ENCODE measurements at places on chromosomes 1 and 21.
A peak's percentile ranks its signal among the peaks of the same experiment; 100 is the strongest.

DNA sequence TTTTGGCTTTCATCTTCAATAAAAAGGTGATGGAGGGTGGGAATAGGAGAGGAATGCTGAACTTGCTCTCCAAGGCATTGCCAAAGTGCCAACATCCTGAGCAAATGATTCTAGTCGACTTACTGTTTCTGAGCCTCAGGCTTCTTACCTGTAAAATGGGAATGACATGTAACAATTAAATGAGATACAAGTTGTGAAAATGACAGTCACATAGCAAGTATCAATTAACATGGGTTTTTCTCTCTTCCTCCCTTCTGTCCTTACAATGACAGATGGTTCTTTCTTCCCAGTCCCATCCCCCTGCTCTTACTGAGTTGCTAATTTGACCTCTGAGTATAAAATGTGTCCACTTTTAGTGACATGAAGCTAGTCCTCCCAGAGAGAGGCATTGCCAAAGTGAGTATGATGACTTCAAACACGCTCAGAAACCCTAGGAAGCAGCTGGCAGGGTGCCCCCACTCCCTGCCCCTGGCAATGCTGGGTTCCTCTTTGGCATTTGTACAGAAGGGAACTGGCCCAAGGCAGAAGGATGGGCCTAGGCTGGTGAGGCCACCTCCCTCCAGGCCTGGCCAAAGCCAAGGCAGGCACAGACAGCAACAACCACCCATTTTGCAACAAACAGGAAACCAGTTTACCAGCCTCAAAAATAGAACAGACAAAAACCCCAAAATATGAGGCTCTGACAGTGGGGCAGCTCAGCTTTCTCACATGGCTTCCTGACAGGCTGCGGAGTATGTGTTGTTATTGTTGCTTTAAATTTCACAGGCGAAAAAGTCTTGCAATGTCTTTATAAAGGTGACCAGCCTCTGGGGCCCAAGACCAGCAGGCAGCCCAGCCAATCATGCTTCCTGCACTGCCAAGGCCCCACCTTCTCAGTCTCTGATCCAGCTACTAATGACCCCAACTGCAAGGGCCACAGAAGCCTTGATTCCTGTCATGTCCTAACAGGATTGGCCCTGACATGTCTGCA lies 115.9 kb downstream of the HIVEP3 start:
- no peak for DNase-seq

GRCh38 chr1:109499661-109500536 lies 6.0 kb downstream of the CYB561D1 start:
- DNase-seq, result peak; percentile 46

- DNase-seq, result no peak
Measured at GRCh38 chr1:175840787-175841186, 97.4 kb upstream of the TNR start.

- no peak for DNase-seq
Measured at GRCh38 chr1:177067752-177068410, 96.6 kb downstream of the ASTN1 start.

- DNase-seq, result no peak
Measured at GRCh38 chr1:43991200-43991475, 261 bp upstream of the CCDC24 start.

DNA sequence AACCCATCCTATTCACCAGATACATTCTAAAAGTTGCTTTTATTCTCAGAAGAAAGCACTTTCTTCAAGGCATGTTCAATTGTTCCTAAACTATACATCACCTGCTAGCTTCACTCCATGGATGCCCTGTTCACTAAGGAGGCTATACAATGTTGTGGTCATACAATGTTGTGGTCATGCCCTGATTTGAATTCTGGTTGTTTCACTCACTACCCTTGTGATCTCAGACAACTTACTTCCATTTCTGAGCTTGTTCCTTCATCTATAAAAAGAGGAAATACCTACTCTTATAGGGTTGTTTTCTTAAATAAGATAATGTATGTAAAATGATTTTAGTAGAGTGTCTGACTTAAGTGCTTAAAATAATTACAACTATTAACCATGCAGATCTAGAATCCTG lies 19.7 kb downstream of the EDEM3 start:
- no peak for DNase-seq

DNA sequence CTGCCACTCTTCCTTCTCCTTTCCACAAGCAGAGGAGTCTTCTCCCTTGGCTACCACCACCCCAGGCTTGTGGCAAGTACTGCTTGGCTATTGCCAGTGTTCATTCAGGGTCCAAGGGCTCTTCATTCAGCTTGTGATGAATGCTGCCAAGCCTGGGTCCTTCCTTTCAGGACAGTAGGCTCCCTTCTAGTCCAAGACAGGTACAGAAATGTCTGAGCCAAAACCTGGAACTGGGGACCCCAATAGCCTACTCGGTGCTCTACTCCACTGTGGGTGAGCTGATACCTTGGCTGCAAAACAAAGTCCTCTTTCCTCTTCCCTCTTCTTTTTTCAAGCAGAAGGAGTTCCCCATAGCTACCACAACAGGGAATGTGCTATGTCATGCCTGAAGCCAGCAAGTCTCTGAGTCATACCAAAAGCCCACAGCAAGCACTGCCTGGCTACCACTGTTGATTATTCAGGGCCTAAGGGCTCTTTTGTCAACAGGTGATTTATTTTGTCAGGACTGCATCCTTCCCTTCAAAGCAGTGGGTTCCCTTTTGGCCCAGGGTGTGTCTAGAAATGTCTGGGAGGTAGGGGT lies 268.9 kb downstream of the HHAT start:
- peak; percentile 93 for DNase-seq

GRCh38 chr21:24941316-24942185 lies 665.7 kb downstream of the MRPL39 start:
- no peak for DNase-seq

- peak; percentile 20 for DNase-seq
Measured at GRCh38 chr1:209937996-209938959, at the start of gene SYT14. SYT14 (plus strand) TSS chr1:209938217; CDS start chr1:209938265, 48 bp downstream.

DNA sequence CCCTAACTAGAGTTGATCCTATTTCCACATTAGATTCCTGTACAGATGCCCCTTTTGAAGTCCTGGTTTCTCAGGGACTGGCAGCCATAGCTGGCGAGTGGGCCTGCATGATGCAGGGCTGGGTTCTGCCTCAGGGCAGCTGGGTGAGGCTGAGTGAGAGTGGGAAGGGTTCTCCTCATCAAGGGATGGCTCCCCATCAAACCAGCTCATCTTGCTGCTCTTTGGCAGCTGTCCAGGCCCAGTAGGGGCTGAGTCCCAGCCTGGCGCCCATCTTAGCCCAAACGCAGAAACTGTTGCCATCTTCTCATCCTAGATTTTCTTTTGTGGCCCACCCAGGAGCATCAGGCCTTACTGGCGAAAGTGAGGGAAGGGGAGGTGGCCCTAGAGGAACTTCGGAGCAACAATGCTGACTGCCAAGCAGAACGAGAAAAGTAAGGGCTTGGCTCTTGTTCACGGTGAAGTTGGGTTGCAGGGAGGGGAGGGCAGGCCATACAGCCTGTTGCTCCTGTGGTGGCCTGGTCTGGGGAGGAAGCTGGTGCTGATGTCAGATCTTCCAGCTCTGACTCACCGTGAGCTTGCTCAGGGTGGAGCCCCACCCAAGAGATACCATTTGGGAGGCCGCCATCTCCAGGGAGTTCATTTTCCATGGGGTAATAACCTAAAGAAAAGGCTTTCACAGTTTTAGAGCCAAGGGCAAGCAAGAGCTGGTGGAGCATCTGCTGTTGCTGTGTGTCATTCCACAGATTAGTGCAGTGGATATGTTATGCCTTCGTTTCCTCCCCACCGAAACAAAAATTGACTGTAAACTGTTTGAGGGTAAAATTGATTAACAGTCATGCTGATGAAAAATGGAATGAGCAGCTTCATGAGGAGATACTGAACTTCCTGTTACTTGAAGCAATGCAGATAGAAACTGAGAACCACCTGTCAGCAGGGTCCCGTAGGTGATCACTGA lies 34.7 kb downstream of the TUFT1 start:
- DNase-seq, result peak; percentile 52

GRCh38 chr1:202501281-202501680 lies 152.8 kb downstream of the PPP1R12B start:
- peak; percentile 26 for DNase-seq

GRCh38 chr1:193183019-193183627 lies 3.3 kb downstream of the B3GALT2 start:
- peak; percentile 47 for DNase-seq

- no peak for DNase-seq
Measured at GRCh38 chr1:61268546-61269240, 186.3 kb downstream of the NFIA start.

GRCh38 chr1:109498161-109498801 lies 4.4 kb downstream of the CYB561D1 start:
- DNase-seq, result peak; percentile 27

- no peak for DNase-seq
Measured at GRCh38 chr1:238964631-238965030, 421.7 kb upstream of the CHRM3 start.

GRCh38 chr1:42730002-42730401 lies 10.0 kb downstream of the CLDN19 start:
- no peak for DNase-seq

GRCh38 chr1:164515231-164515630 lies 43.8 kb upstream of the PBX1 start:
- no peak for DNase-seq

DNA sequence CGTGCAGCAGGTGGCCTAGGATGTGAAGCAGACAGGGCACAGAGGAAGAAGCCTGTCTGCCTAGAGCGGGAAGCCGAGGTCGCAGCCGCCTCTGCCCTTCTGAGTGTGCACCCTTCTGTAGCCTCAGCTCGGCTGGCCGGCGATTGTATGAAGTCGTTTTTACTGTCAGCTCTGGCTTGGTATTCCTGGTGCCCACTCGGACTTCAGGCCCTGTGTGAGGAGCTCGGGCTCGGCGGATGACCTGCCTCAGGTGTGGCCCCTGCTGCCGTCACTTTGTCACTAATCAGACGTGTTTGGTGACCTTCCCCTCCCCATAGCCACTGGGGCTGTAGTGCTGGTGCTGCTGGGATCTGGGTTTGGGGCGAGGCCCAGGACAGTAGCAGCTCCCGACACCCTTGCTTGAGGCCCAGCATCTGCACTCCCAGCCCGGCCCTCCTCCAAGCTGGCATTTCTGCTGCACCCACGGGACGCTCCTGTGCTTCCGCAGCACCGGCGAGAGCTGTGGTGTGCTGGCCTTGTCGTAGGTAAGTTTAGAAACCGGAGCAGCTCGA lies 18.1 kb downstream of the SLX9 start:
- no peak for DNase-seq

- DNase-seq, result no peak
Measured at GRCh38 chr21:18164483-18164882, 80.2 kb upstream of the CHODL start.

DNA sequence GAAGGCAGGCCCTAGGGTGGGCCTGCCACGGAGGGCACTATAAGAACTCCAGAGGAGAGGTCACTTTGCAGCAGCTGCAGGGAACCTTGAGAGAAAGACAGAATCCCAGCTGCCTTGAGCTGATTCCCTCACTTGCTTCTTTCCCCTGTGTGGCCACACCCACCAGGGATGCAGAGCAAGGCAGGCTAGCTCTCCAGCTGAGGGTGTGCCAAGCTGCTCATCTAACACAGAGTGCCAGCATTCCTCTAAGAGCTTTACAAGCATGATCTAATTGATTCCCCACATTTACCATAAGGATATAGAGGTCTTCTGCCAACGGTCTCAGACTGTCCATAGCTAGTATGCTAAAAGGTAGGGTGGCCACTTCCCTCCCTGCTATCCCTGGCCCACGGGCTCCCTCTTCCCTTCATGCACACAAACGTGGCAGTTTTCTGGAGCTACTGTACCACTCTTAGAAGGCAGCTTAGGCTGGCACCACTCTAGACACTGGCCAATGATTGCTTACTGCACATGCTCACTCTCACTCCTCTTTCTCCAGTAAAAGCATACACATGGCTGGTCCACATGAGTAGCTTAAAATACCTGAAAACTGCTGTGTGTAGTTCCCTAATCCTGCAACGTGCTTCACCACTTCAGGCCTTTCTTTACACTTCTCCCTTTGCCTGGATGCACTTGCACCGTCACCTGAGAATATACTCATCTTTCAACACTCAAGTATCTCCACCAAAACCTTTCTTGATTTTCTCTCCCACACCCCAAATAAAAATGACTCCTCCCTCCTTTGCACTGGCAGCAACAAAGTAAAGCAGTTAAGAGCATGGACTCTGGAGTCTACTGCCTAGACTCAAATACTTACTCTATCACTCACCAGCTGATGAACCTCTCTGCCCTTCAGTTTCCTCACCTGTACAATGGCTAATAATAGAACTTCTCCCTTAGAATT lies 57.7 kb downstream of the DMAP1 start:
- DNase-seq, result no peak

- DNase-seq, result no peak
Measured at GRCh38 chr1:67726224-67726623, 41.2 kb downstream of the GADD45A start.

DNA sequence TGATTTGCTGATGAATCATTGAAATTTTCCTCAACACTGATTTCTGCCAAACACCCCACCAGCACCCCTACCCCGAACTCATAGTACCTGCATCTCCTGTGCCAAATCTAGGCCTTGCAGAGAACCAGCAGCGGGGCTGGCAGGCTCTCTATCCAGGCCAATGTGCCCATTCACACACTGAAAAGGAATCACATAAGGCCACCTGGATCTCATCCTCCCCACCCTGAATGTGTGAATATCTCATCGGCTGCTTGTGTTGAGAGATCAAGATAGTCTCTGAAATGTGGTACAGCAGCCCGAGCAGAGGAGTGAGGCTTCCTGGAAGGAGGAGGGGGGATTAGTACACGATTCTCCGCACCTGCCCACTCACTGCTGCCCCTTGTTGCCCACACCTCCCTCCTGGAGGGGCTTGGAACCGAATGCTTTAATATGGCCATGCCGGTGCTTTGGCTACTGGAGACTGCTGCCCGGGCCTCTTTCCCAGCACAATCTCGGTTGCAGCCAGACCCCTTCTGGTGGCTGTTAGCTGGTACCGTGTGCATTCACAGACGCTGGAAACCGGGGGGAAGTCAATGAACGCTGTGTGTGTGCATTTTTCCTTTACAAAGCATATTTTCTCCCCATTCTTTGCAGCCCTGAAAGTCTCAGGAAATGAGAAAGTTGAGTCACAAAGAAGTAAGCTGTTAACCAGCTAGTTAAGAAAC lies 619.5 kb downstream of the MATN1 start:
- no peak for DNase-seq

DNA sequence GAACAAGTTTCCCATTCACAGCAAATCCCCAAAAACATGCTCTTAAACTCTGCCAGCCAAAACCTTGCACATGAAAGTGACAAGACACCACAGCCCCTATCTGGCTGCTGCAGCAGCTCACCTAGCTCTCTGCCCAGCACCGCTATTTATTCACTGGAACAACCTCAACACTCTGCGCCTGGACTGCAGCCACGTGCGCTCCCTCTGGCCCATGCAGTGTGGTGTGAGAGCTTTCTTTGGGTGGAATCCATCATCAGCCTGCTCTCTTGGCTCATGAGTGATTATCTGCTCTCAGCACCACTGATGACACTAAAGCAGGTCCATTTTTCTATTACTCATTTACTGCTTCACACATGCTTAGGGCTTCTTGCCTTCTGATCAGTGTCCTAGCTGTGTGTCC lies 11.4 kb downstream of the KCNJ6 start:
- DNase-seq, result peak; percentile 19

GRCh38 chr1:39987869-39988268 lies 32.9 kb downstream of the MFSD2A start:
- DNase-seq, result no peak

GRCh38 chr21:36204980-36205379 lies 48.4 kb downstream of the DOP1B start:
- no peak for DNase-seq

GRCh38 chr1:71054281-71054731 lies 6.7 kb upstream of the PTGER3 start:
- no peak for DNase-seq

GRCh38 chr1:7345516-7345915 lies 425.6 kb upstream of the VAMP3 start:
- DNase-seq, result no peak
